Osteocyte (in vitro differentiated cells): ENCODE measurements at places on chromosomes 7 and 10.

- peak; percentile 6 for DNase-seq
Measured at GRCh38 chr10:121926157-121926556, 1.7 kb downstream of the ATE1 start.

DNA sequence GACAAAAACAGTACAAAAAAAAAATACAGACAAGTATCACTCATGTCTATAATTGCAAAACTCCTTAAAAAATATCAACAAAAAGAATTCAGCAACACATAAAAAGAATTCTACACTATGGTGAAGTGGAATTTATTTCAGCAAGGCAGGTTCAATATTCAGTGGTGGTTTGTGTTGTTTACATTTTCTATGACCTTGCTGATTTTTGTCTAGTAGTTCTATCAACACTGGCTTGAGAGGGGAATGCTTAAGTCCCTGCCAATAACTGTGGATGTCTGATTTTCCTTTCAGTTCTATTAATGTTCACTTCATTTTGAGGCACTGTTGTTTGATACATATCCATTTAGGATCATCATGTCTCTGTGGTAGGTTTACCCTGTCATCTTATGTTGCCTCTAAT, 58.5 kb downstream of the CADPS2 start:
- DNase-seq: no peak

DNA sequence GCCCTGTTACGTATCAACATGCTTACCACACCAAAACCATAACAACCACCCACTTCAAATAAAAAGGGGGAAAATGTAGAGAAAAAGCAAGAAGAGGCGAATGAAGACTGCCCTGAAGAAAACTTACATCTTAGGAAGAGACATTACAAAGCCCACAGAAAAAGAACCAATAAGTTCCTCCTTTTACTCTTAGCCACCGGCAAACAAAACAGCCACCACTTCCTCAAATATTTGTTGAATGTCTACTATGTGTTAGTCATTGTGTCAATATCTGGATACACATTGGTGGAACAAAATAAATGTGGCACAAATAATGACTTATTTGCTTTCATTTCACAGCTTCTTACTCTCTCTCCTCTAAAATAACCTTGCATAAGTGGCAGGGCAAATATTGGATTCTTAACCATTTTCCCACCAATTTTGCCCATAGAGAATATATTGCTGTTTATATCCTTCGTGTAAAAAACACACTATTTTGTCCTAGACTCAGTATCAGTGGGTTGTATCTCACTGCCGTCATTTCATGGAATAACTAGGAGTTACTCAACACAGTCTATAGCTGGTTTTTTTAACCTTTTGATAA, 106.8 kb downstream of the ANK3 start:
- no peak for DNase-seq

DNA sequence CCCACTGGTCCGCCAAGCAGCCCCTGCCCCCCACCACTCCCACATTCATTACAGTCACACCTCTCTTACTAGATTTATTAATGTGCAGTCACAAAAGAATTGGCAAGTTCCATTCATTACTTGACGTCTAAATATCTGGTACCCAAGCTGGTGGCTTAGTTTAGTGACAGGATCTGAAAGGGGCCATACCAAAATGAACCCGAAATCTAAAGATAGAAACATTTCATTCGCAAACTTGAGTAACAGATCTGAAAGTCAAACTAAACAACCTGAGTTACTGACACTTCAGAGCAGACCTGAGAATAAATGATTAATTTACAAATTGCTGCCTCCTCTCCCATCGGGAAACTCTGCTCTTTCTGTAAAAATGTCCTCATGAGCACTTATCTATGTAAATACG, 53.4 kb downstream of the TNS3 start:
- DNase-seq: no peak

GRCh38 chr10:37831495-37832333, 25.7 kb downstream of the ZNF248 start:
- no peak for DNase-seq

- DNase-seq: peak; percentile 68
Measured at GRCh38 chr10:71077143-71077581, 135.2 kb upstream of the UNC5B start.

- DNase-seq: peak; percentile 87
Measured at GRCh38 chr7:38630720-38631673, at the start of gene AMPH. Gene AMPH (minus strand): TSS chr7:38631373. CDS start chr7:38631351, 22 bp downstream.

DNA sequence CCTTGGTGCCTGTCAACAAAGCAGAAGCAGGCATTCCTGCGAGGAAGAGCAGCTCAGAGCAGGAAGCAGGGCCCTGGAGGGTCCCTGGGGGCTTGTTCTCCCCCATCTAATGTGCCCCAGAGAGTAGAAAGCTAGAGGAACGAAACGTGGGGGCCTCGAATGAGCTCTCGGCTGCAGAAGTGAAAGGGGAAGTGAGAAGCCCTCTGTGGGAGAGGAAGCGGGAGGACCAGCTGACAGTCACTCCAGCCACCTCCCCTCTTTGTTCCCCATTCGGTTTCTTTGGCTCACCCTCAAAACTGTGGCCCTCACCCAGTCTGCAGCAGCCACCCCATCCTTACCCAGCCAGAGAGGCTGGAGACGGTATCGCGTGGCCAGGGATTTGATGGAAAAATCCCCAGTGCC, 25.0 kb downstream of the C10orf105 start:
- DNase-seq: no peak

- no peak for DNase-seq
Measured at GRCh38 chr10:43424416-43424815, 12.5 kb upstream of the ZNF487 start.

DNA sequence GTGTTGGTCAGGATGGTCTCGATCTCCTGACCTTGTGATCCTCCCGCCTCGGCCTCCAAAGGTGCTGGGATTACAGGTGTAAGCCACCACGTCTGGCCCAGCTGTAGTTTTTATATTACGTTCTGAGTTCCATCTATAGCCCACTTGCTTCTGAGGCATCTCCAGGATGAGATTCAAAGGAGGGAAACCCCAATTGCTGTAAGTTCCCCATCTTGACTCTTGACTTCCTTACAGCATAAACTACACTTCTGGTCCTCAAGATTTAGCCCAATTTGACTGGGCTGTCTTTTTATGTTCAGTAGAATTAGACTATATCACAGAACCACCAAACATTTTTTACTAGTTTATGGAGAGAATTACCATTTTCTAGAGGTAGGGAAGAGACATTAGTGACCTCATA, 44.3 kb downstream of the CCM2 start:
- DNase-seq: no peak

GRCh38 chr10:86187499-86188239, 178.9 kb downstream of the GRID1 start:
- DNase-seq: peak; percentile 56

DNA sequence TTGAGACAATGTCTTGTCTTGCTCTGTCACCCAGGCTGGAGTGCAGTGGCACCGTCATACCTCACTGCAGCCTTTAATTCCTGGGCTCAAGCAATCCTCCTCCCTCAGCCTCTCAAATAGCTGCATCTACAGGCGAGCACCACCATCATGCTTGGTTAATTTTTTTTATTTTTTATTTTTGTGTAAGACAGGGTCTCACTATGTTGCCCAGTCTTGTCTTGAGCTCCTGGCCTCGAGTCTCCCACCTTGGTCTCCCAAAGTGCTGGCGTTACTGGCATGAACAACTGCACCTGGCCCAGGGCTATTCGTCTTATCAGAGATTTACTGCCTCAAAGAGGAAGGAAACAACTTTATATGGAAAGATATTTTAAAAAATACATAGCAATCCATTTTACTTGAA, 102.8 kb upstream of the NUPR2 start:
- DNase-seq: peak; percentile 56

DNA sequence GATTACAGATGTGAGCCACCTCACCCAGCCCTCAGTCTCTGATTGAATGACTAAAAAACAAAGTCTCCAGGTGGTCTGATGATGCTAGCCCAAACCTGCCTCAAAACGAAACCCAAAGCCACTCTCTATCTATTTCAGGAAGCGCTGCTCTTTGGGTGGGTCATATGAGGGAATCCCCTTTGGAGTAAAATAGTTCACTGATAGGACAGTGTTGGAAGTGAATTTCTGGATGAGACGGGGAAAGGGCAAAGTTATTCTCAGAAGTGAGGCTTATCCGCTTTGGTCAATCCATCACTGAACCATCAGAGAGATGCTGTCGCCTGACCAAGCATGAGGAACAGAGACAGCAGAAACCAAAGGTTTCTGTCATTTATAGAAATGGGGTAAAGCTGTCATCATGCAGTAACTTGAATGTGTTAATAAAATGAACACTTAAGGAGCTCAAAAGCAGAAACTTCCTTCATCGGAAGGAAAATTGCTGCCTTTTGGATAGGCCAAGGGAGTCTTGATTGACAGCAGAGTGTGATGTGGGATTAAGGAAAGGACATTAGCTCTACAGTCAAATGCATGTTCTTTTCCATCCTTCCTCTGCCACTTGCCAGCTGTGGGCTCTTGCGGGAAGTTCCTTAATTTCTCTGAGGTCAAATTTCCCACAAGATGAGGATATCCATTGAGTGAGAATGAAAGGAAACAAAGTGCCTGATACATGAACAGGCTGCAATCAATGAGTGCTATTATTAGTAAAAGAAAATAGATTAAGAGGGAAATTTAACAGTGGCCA, 64.9 kb upstream of the C1QL3 start:
- DNase-seq: no peak

DNA sequence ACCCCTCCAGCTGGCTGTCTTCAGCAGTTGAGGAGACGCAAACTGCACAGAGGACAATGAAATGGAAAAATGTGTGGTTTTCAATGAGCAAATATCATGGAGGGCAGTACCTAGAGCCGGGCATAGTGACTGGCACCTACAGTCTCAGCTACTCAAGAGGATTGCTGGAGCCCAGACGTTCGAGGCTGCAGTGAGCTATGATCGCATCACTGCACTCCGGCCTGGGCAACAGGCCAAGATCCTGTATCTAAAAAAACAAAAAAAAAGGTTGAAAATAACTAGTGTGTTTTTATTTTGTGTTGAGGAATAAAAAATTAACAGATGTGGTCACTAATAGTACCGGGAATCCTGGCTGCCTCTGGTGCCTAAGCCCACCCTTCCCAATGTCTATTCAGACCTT, 345.5 kb downstream of the GALNT17 start:
- no peak for DNase-seq

- DNase-seq: no peak
Measured at GRCh38 chr10:72049969-72050781, 38.2 kb downstream of the SPOCK2 start.

- no peak for DNase-seq
Measured at GRCh38 chr7:28041508-28042314, 138.9 kb downstream of the JAZF1 start.

- no peak for DNase-seq
Measured at GRCh38 chr10:3592424-3592823, 192.6 kb downstream of the KLF6 start.

DNA sequence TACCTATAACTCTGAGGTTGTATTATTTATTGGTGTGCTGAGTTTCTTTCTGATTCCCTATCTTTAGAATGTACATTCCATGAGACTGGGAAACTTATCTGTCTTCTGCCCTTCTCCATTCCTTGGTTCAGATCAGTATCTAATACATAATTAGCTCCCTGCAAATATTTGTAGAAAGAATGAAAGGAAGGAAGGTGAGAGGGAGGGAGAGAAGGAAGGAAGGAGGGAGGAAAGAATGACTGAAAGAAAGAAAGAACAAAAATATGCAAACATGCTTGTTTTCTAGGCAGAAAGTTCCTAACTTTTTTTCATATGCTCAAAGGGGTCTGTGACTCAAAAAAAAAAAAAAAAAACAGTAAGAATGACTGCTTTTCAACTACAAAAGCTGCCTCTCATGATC, 3.9 kb upstream of the USP6NL start:
- DNase-seq: no peak

GRCh38 chr7:47890606-47891005, 57.7 kb downstream of the PKD1L1 start:
- peak; percentile 68 for DNase-seq

DNA sequence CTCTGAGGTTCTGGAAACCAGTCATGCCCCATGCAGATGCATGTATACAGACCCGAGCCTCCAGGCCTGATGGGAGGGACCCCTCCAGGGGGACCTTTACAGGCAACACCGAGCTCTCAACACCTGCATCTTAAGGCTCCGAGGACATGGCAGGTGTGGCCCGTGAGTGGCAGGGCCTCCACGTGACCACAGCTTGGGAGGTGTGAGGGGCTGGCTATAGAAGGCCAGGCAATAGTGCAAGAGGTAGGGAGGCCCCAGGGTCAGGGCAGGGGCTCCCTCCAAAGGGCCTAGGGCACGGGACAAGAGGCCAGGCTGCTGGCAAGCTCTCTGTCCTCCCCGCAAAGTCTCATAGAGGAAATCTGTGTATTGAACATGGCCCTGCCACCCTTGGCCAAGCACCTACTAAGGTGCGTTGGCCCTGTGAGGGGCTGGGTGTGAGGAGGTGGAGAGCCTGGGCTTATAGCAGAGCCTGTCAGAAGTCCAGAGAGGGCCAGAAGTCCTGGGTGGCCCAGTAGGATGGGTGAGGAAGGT, 134.2 kb downstream of the PTPN20 start:
- DNase-seq: no peak

GRCh38 chr7:44634839-44635591, 28.6 kb downstream of the OGDH start:
- no peak for DNase-seq

DNA sequence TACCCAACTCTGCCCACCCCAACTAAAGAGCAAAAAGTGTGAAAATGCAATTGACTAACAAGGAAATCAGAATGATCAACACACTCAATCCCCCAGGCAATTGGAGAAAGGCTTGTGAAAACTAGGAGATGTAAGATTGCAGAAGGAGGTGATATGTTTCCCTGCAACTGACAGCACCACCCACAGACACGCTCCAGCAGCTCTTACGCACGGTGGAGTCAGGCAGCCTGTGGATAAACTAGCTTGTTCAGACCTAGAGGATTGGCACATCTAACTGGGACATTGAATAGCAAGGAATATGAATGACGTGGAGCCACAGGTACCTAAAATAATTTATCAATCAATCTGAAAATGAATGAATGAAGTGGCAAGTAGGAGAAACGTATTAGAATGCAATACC, 125.7 kb upstream of the MYO3A start:
- no peak for DNase-seq

DNA sequence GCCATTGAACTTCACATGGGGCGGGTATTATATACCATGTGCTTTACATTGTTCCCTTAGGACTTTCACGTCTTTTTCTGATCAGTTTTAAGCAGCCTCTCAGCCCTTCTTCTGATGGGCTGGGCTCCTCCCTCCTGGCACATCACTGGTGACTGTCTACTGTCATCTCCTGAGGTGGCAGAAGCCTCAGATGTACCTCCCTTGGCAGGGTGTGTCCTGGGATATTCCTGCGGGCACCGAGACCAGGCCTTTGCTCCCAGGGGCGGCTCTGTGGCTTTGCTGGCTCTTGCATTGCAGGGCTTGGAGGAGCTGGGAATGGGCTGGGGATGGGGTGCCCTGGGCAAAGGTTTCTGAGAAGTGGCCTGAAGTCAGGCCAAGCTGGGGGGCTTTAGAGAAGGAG, 34.6 kb upstream of the GOLGA7B start:
- no peak for DNase-seq

- DNase-seq: no peak
Measured at GRCh38 chr7:7568553-7568952, 1.9 kb downstream of the MIOS start.

- no peak for DNase-seq
Measured at GRCh38 chr7:19369806-19370205, 224.6 kb upstream of the FERD3L start.
